ENCODE measurements at places on chromosomes 16 and 17.

- no peak for DNase-seq
Observed at GRCh38 chr17:77613218-77613617, 345.3 kb upstream of the TNRC6C start.

DNA sequence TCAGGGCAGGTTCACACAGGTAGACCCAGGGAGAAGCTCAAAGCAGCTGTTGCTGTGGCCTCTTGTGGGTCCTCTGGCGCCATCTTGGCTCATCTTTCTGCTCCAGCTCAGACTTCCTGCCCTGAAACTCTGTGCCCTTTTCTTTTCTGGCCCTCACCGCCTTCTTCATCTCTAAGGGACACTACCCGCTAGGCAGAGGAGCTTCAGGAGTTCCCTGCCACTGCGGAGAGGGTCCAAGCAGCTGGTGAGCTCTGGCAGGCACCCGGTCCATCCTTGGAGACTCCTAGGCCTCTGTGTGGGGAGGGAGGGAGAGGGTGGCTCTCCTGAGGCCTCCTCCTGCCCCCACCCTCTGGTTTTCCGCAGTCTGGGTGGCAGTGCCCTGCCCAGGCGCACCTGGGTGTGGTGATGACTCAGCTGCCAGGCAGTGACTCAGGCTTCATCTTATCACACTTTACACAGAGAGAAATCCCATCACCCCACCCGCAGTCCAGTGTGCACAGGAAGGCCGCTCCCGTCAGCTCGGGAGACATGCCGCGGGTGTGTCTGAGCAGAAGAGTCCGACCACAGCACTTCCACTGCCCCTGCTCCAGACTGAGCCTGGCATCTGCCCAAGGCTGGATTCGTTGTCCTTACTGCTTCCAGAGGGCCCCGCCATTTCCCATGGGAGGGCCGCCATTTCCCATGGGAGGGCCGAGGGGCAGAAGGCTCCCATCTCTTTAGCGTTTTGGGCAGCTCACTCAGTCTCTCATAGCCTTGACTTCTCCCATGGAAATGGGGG lies 7.3 kb downstream of the NT5C start:
- DNase-seq, result peak; percentile 99

DNA sequence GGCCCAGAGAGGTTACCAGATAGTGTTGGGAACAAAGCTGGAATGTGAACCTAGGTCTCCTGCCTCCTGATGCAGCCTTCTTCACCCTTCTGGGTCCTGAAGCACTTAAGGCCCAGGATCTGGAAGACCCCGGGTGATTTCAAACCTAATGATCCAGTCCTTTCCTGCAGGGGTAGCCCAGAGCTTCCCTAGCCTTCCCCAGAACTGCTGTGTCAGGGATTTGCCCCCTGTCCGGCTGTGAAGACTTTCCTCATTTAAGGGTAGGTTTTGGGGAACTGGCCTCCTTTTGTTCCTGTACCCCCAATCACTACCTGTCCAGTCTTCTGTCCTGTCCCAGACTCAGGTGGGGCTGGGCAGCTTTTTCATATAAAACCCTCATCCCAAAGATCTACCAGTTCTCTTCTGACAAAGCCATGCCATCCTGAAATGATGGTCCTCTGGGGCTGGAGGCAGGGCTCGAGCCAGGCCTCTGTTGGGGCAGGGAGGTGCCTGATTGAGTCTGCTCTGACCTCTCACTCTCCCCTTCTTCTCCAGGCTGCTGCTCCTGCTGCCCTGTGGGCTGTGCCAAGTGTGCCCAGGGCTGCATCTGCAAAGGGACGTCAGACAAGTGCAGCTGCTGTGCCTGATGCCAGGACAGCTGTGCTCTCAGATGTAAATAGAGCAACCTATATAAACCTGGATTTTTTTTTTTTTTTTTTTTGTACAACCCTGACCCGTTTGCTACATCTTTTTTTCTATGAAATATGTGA lies 1.3 kb downstream of the MT1X start:
- no peak for DNase-seq

- no peak for DNase-seq
Observed at GRCh38 chr17:35046740-35047283, 16.7 kb downstream of the RFFL start.

DNA sequence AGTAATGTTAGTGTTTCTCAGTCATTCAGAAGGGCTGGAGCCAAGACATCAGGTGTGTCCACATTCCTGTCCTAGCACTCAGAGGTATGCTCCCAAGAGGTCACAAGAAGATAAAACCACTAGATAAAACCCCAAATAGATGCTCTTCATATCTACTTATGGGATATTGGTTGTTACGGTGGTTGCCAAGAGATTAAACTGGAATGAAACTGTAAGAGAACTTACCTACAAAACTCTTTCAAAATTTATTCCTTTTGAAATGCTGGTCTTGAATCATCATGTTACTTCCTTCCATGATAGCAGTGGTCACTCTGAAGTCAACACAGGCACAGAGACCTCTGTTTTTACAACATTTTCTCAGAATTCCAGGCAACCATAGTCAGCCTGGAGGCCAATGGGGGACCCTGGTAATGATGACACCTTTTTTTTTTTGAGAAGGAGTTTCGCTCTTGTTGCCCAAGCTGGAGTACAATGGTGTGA lies 122.4 kb upstream of the WSCD1 start:
- DNase-seq, result no peak

DNA sequence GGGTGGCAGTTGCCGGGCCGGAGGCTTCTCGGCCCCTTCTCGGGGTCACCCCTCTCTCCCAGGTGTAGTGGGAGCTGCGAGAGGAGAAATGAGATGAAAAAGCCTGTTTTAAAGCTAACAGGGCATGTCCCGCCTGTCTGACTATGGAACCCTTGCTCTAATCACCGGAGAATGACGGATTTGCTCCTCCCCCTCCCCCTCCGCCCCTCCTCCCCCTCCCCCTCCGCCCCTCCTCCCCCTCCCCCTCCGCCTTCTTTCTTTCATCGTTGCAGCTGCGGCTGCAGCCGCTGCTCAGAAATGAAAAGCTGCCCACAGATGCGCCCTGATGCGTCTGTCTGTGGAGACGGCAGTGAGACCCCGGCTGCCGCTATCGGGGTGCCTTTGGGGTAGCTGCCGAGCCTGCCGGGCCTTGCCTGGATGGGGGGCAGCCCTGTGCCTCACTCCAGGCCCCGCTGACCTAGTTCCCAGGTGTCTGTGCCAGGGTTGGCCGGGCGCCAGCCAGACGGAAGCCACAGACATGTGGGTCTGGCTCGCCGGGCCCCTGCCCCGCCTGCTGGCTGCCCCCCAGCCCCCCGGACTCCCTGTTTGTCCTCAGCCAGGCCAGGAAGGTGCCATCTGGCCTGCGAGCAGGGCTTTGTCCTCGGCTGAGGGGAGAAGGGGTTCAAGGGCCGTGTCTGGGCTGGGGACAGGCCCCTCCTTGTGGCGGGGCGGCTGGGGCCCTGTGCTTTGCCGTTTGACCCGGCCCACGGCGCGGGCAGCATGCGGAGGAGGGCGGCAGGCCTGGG lies 37.7 kb downstream of the GINS2 start:
- DNase-seq, result no peak

DNA sequence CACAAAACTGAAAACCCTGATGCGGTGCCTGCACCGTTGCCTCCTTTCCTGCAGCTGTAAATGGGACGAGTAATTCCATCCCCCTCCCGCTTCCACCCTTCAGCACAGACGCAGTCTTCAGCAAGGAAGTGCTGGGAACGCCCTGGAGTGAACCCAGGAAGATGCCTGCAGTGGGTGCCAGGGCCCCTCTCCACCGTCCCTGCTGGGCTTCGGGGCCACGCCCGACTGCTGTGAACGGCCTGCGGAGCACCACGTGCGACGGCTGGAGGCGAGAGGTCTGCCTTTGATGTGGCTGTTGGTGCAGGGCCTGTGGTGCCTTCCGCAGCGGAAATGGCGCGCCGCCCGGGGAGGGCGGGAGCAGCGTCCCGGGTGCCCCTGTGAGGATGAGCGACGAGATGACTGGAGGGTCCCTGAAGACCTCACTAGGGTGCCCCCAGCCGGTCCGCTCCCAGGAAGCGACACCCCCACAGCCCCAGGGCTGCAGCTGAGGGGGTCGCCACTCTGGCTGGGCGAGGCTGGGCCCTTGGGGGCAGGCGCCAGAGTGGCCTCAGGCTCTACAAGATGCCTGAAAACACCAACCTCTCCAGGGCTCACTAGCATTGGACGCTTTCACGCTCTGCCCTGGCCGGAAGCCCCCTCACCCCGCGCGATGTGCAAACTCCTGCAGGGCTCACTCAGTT lies 749 bp upstream of the MC1R start:
- peak; percentile 96 for DNase-seq

DNA sequence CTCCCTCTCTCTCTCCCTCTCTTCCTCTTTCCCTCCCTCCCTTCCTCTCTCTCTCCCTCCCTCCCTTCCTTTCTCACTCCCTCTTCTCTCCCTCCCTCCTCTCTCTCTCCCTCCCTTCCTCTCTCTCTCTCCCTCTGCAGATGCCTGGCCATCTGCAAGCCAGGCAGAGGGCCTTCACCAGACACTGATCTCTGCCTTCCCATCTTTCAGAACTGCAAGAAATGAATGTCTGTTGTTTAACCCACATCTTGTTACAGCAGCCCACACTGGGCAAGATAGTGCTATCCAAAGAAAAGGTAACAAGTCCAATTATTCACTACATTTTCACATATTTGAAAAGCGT lies 26.2 kb upstream of the CDRT4 start:
- no peak for DNase-seq

- no peak for DNase-seq
Observed at GRCh38 chr17:58192612-58193011, at the start of gene EPX. Gene EPX (plus strand): TSS chr17:58192726. CDS start chr17:58192847, 121 bp downstream.

GRCh38 chr16:56038564-56039098 lies 152.7 kb upstream of the GNAO1 start:
- no peak for DNase-seq

DNA sequence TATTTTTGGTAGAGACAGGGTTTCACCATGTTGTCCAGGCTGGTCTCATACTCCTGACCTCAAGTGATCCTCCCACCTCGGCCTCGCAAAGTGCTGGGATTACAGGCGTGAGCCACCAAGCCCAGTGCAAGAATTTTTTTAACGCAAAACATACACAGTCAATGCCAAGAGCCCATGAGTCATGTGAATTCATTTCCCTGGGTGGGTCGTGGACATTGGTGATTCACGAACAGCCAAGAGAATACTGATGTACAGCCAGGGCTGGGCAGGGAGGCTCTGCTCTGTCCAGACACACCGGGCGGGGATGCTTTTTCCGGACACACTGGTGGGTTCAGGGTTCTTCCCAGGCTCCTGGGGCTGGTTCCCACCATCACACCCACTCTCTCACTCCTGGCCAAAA lies 17.7 kb downstream of the SLC38A8 start:
- DNase-seq, result no peak

GRCh38 chr16:69187446-69188235 lies 677 bp downstream of the SNTB2 start:
- DNase-seq, result no peak

- DNase-seq, result no peak
Observed at GRCh38 chr17:82120148-82120547, 22.1 kb upstream of the FASN start.

DNA sequence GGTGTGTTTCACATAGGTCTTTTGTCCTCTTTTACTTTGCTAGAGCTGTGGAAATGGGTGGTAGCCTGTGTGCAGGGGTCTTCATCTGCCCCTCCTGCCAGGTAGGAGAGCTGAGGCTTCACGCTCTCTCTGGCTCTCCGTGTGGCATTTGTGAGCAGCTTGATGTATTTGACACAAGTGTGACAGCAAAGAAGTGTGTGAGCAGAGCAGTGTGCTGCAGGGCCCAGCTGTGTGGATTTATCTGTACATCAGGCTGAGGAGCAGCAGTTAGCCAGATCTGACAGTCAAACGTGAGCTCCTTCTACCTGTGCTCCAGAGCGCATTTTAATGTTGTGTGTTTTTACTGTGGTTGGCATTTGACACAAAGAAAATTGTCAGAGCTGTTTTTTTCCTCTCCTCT lies 101.8 kb downstream of the FTO start:
- DNase-seq, result no peak

DNA sequence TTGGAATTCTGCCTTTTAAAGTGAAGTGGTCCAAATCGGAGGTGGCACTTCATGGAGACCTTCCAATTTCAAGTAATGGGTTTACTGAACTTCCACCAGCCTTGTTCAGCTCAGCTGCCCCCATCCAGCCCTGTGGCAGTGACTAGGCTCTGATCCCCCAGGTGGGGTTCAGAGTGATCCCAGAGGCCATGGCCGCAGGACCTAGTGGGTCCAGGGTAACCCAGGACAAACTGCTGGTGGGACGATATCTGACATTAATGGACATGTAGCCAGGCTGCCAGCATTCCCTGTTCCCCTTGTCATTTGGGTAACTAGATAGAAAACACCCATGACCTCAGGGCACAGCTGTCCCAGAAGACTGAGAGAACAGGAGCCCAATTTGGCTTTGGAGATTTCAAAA lies 209.9 kb downstream of the GSG1L start:
- no peak for DNase-seq

- no peak for DNase-seq
Observed at GRCh38 chr16:14013571-14014283, 57.4 kb upstream of the MRTFB start.

DNA sequence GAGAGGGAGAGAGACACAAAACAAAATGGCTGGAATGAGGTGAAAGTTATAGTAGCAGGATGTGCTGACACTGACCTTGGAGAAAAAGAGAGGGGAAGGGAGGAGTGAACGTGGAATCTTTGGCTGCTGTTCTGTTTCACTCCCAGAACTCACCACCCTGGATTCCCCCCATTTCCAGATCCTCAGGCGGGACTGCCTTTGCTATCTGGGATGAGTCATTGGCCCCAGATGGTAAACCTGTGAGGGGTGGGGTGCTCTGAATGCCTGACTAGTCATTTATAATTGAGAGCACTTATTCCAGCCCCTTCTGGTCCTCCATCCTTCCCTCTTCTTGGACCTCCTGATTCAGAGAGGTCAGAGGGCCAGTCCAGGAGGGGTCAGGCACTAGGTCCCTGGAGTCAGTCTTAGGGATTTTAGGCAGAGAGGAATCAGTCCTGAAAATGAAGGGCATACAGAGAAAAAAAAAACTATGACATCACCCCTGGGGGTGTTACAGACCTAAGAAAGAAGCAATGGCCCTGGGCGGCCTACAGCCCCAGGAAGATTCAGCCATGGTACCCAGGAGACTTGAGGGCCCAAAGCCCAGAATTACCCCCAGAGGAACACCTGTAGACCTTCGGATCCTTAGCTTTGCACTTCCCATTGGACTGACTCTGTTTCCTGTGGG lies 2.2 kb upstream of the ZG16 start:
- no peak for DNase-seq
